ENCODE measurements at places on chromosomes 5 and 9.

DNA sequence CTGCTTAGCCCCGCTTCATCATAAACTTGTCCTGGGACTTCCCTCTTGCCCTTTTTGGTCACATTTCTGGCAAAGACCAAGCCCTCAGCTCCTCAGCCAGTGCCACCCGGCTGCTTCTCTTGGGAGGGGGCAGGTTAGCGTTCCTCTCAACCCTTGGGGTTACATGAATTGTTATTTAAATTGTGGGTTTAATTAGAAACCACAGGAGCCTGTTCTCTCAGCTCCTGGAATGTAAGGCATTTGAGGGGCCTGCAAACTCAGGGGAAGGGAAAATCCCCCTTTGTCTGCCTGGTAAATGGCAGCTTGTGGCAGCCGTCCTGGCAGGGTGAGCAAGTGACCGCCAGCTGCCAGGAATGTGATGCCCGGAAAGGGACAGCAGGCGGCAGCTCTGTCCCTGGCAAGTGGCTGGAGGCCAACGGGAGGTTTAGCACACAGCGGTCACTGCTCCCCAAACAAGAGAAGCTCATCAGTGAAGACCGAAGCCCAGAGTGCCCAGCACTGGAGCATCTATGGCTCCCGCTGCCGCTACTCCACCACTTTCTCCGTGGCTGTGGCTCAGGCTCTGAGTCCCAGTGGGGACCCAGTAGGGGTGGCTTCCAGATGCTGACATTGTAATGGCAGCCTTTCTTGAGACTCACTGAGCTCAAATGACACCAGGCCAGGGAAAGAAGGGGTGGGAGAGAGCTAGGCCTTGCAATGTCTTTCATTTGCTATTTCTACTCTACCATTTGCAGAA lies 51.7 kb downstream of the SHB start:
- no peak for DNase-seq

GRCh38 chr9:110707419-110707818 lies 38.8 kb downstream of the MUSK start:
- no peak for DNase-seq

GRCh38 chr9:114905170-114905940 lies 25.0 kb downstream of the TNFSF8 start:
- DNase-seq = no peak

DNA sequence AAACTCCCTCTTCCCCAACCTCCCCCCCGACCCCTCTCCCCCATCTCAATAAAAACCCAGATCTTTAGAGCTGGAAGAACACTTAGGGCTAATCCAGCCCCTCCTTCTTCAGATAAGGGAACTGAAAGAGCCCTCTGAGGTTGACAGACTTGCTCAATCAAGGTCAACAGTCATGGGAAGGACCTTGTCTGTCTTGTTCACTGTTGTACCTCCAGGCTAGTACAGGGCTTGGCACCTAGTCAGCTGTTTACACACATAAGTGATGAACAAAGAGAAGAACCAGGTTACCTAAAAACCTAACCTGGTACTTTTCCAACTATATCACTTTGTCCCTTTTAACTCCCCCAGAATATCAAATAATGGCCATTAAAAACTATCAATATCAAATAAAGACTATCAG lies 2.4 kb downstream of the TTC39B start:
- no peak for DNase-seq

DNA sequence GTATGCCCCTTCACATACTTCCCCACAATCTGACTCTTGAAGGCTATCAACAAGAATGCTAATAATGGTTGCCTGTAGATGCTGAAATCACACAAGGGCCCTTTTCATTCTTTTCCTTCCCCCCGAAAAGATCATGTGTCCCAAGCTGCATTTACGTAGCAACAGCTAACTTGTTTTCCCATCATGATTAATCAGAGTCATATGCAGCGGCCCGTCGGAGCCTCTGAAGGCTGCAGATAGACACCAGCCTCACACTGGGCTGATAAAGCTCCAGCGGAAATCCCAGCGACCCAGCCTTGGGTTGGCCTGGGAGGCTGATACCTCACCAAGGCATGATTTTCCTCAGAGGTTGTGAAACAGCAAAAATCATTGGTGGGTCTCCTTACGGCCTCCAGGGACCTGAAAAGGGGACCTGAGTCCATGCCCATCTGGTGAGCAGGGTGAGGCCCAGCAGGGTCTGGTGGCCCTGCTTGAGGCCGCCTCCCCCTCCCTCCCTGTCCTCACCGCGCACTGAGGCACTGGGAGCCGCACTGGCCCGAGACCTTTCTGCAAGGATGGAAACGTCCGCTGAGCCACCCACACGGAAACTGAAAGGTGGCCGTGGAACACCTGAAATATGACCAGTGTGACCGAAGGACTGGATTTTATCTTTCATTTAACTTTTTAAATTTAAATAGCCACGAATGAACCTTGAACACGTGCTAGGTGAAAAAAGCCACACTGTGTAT lies 114.2 kb upstream of the PHYKPL start:
- no peak for DNase-seq

DNA sequence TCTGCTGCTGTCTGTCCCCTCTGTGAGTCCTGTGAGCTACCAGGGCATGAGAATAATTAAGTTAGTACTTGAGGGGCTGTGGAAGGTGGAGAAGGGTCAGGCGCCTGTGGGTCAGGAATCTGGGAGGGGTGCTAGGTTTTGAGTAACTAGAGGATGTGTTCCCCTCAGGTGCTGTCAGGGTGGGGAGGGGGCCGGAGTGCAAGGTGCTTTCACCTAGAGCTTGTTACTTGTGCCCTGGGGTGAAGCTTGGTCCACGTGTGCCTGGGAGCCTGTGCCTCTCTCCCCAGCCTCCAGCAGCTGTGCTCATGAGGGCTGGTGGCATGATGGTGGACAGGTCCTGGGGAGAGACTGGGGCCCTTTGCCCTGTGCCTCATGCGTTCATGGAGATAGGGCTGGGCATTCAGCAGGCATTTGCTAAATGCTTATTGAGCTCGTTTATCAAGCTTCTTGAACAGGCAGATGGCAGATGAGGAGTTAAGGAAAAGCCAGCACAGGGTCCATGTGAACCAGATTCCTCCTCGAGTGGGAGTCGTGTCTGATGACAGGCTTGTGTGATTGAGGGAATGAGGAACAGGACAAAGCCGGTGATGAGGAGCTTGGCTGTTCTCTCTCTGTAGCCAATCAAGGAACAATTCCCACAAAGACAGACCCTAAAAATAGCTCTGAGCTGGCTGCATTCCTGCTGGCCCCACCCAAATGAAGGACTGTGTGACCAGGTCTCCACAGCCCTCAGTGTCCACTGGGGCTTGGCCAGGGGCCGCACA lies 40.9 kb downstream of the CACNA1B start:
- DNase-seq = no peak

DNA sequence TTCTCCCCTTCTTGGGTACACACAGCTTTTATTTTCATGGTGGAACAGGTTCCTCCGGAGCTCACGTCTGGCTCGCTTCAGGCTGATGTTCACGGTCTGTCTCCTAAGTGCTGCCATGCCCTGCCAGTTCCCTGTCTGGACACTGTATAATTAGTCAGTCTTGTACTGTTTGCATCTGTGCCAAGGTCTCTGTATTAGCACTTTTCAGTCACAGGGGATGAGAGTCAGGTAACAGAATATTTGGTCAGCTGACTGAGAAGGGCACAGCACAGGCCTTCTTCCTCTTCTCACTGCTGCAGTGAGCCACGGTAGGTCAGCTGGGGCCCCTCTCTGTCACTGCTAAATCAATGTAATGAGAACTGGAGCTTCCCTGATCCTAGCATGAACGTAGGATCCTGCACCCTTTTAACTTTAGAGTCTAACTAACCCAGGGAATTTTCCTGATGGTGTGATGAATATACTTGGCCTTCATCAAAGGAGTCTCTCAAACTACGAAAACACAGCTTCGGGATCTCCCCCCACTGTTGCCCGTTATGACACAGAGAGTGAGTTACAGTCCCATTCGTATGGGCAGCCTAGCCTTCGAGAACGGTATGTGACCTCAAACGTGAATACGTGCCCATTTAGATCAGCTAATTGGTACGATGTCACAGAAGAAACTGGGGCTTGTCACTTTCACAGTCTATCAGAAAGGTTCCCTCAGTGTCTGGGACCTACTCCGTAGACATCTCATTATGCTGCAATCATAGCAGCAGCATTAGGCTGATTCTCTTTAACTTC lies 354.1 kb upstream of the RFX3 start:
- no peak for DNase-seq

DNA sequence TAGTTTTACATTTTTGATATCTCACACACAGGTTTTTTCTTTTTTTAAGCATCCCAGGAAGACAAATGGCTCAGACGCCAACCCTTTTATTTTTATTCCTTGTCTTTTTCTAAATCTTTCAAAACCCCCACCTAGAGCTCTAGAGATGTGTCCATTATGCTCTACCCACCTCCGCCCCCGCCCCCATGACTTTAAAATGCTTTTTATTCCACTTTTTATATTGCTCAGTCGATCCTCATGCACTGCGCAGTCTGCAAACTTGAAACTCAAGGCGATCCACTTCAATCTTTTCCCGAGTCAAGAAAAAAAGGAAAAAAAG lies 411 bp upstream of the MAT2B start:
- no peak for DNase-seq

DNA sequence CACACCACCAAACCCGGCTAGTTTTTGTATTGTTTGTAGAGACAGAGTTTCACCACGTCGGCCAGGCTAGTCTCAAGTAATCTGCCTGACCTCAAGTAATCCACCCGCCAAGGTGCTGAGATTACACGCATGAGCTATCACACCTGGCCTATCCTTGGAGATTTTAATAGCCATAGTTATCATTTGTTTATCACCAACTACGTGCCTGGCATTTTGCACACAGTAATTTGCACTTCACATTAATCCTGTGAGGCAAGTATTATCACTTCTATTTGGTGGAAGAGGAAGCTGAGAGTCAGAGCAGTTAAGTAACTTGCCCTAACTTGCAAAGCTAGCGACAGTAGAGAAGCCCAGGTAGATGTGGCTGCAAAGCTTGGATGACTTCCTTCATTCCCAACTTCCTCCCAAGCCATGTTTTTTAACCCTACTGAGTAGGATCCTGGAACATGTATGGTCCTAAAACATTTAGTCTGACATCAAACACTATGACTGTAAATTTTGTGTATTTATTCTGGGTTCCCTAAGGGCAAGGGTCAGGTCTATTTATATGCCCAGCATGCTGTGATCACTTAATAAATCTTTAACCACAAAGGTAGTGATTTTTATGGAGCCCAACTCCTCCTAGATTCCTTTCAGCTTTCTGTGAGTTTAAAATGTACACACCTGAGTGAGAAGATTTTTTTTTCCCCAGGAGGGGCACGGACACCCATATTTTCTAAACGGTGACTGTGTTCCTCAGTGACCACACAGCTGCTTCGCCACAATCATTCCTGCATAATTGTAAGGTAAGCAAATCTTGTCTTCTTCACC lies 100.2 kb upstream of the RAI14 start:
- DNase-seq = no peak

DNA sequence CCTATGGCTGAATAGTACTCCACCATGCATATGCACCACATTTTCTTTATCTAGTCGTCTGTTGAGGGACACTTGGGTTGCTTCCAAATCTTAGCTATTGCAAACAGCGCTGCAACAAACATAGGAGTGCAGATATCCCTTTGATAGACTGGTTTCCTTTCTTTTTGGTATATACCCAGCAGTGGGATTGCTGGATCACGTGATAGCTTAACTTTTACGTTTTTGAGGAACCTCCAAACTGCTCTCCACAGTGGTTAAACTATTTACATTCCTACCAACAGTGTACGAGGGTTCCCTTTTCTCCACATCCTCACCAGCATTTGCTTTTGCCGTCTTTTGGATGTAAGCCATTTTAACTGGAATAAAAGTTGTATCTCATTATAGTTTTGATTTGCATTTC lies 142.6 kb downstream of the TARS1 start:
- DNase-seq = no peak

GRCh38 chr9:86893811-86894490 lies 53.4 kb downstream of the GAS1 start:
- DNase-seq = no peak

DNA sequence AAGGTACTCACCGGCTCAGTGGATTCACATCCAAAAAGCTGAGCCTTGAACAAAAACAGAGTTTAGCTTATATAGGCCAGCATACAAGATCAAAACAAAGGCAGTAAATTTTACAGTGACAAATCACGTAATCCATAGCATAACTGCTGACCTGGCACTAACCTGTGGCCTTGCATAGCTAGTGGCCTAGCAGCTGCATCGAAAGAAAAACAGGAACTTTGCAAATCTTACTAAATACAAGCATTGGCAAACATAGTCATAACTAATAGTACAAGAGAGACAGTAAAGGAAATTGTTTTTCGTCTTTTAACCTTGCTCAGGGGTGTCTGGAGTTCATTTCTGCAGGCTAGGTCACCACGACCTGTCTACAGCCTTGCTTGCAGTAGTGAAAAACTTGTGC lies 4.8 kb downstream of the HSDL2 start:
- no peak for DNase-seq

- DNase-seq = no peak
Observed at GRCh38 chr5:139687656-139688055, 39.5 kb downstream of the CXXC5 start.

GRCh38 chr9:135009794-135010585 lies 77.5 kb upstream of the OLFM1 start:
- DNase-seq = no peak

GRCh38 chr9:113913426-113914195 lies 37.5 kb downstream of the ZNF618 start:
- DNase-seq = peak; percentile 6

GRCh38 chr9:108565651-108566378 lies 290.0 kb downstream of the ACTL7B start:
- peak; percentile 77 for DNase-seq

- DNase-seq = no peak
Observed at GRCh38 chr9:125948887-125949596, 201.9 kb downstream of the PBX3 start.

DNA sequence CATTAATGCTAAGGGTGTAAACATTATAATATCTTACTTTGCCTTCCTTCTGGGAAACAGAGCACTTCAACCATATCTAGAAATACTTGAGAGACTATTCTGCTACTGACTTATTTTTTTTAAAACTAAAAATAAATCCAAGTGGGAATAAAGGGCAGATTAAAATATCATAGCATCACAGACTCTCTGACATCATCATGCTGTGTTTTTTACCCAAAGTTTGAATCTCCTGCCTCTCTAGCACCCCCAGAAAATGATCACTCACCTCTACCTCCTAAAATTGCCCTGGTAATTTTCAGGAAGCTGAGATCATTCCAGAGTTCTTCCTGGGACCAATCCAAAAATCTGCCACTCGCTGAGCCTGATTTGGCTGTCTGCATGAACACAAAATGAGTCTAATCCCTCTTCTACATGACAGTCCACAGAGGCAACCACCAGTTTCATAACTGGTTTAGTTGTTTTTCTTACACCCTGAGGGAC lies 813.8 kb upstream of the DMAC1 start:
- DNase-seq = no peak

GRCh38 chr5:81207009-81207408 lies 26.1 kb upstream of the CKMT2 start:
- no peak for DNase-seq

DNA sequence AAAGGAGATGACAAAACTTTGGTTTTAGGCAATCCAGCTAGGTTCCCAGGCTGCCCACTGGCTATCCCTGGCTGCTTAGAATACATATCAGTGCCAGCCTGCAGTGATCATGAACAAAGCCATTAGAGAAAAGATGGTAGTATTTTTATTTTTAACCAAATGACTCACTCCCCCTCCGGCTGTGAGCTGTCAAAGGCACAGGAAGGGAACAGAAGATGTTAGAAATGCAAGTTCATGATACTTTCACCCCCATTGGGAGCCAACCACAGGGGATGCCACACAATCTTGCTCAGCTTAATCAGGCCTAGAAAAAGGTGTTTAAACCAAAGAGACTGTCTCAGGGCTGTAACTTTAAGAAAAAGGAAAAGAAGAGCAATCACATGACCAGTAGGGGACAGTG lies 70.3 kb upstream of the ASTN2 start:
- no peak for DNase-seq
